ENCODE measurements at places on chromosomes 13 and 19. TPM values are rescaled to one million over a fixed set of nuclear protein-coding genes. Genes with fewer than 3 reads are reported as not detected.

DNA sequence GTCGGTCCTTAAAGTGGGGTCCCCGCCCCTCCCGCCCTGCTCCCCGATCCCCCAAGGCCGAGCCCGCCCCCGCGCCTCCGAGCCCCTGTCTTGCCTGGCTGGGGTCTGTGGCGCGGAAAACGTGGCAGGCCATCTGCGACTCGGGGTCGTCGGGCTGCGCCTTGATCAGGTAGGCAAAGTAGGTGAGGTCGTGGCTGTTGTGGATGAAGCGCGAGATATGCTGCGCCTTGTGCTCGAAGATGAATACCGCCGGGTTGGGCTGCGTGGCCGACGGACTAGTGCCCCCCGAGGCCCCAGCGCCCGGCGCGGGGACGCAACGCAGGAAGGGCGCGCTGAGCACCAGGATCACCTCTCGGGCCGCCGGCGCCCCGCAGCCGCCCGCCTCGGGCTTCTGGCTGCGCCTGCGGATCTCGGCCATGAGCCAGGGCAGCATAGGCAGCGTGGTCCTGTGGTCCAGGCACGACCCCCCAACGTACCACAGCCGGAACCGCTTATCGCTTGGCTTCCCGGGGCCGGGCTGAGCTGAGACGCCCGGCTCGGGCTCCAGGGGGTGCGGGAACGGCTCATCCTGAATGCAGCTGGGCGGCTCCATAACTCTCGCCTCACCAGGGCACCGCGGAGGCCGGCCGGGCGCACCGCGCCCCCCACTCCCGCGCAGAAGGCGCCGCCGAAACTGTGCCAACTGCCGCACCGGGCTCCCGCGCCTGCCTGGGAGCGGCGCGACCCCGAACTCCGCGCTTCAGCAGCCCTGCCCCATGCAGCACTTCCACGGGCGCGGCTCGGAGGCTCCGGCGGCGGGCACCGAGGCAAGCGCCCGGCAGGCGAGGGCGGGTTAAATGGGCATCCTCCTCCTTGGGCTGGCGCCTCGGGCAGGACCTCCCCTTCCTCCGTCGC lies 546 bp downstream of the TBC1D4 start:
- no peaks in the 10 kb centered on the region for H3K4me1 ChIP-seq
- peak; percentile 82 for DNase-seq
- H3K4me3 ChIP-seq: peak overlapping the region; percentile 65
- H3K27me3 ChIP-seq: no peaks in the 10 kb centered on the region
- no peak overlapping the region for H3K27ac ChIP-seq
- H3K36me3 ChIP-seq: no peaks in the 10 kb centered on the region

- H3K27me3 ChIP-seq: no peaks in the 10 kb centered on the region
- peaks cover 3% of the 10 kb centered on the region for H3K4me1 ChIP-seq
- H3K27ac ChIP-seq: no peak overlapping the region
- H3K4me3 ChIP-seq: no peak overlapping the region
Measured at GRCh38 chr13:106373989-106374572, 161.4 kb downstream of the EFNB2 start.

DNA sequence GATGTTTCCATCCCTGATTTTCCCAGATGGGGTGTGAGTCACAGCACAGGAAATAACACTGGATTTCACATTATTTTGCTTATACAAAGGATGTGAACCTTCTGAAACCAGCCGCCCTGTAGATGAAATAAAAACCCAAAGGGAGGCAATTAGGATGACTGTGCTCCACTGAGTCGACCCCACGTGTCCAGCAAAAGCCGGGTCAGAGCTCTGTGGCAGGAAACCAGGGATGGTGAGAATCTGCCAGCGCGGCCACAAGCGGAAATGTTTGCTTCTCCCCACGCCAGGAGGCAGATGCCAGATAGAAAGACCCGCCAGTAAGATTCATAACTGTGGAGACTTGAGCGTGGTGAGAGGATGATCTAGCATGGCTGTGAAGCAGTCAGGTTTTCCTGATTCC lies 764.4 kb downstream of the LIG4 start:
- H3K4me1 ChIP-seq: peaks cover 2% of the 10 kb centered on the region
- no peaks in the 10 kb centered on the region for H3K36me3 ChIP-seq
- no peak overlapping the region for H3K4me3 ChIP-seq
- DNase-seq: peak; percentile 85

DNA sequence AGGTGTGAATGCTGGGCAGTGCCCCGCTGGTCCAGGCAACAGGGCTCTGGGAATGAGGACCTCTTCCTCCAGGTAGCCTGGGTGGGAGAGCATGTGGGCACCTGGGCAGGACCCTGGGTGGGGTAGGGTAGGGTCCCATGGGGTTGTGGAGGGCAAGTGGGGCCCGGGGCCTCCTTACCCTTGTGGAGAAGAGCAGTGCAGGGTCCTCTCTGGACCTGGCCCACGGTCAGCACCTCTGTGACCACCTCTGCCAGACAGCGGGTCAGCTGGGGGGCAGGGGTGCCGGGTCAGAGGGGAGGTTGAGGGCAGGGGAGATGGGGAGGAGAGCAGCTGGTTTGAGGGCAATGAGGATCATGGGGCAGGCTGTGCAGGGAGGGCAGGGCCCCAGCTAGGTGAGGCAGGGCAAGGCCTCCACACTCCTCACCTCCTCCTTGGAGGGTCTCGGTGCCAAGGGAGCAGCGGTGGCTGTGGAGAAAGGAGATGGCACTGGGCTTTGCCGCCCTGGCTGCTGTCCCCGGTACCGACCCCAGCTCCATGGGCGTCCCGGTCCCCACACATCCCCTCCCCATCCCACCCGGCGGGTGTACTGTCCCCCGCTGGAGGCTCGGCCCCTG lies 491 bp downstream of the CCER2 start:
- no peak for DNase-seq
- H3K27ac ChIP-seq: no peak overlapping the region
- H3K4me3 ChIP-seq: no peak overlapping the region
- peaks cover 2% of the 10 kb centered on the region for H3K36me3 ChIP-seq

KIR2DL3 gene
- total RNA-seq: not detected

TNFSF9 gene
- 1.2 TPM for total RNA-seq

ZNF442 gene
- total RNA-seq: 4.5 TPM

NXNL1 gene
- total RNA-seq: not detected

Measured in aorta (tissue), 5 donors.